NCI-H2171 (cell line): ENCODE measurements at places on chromosomes 5 and 9.

- DNase-seq: no peak
These were observed 142.4 kb downstream of the YIPF5 start for GRCh38 chr5:144028058-144028457.

DNA sequence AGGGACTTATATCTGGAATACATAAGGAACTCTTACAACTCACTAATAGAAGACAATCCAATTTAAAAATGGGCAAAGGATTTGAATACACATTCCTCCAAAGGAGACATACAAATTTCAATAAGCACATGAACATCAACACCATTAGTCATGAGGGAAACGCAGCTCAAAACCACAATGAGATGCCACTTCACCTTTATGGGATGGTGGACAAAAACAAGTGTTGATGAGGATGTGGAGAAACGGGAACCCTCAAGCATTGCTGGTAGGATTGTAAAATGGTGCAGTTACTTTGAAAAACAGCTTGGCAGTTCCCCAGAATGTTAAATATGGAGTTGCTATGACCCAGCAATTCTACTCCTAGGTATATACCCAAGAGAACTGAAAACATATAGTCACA is 72.7 kb upstream of the IER5L start:
- no peak for DNase-seq

DNA sequence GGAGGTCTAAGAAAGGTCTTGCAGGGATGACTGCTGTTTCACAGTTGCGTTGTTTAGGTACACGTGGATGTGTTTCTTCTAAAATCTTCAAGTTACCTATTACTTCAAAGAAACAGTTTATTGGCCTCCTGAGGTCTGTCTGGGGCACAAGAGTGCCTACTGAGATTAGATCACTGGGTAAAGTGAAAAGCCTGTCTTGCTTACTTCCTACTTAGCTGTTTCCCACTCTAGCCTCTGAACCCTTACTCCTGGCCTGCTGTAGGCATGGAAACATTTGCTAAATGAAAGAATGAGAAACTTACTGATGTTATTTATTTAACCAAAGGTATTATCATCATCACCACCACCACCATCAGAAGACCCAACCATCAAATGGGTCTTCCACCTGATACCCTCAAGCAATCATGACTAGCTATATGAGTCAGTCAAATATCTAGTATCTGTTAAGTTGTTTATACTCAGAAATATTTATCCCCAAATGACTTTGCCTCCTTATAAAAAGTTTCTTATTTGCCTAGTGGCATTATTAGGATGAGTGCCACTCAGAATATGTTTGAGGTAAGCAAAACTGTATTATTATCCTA is 92.5 kb downstream of the ELAVL2 start:
- no peak for DNase-seq

DNA sequence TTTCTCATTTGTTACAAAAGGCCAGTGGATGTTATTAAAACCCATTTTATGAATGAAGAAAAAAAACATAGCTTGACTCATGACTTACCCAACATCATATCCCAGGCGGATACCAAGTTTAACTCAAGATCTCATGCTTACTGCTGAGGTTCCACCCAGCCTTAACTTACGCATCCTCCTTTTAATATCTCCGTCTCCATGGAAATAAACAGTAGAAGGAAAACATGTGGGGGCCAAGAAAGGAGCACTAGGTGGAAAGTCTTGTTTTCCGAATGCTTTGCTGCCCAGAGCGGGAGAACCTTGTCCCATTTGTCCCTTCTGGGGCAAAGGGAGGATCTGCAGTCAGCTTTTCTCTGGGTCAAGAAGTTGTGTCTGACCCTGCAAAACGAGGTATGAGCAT is 44.1 kb downstream of the ANGPTL2 start:
- no peak for DNase-seq

DNA sequence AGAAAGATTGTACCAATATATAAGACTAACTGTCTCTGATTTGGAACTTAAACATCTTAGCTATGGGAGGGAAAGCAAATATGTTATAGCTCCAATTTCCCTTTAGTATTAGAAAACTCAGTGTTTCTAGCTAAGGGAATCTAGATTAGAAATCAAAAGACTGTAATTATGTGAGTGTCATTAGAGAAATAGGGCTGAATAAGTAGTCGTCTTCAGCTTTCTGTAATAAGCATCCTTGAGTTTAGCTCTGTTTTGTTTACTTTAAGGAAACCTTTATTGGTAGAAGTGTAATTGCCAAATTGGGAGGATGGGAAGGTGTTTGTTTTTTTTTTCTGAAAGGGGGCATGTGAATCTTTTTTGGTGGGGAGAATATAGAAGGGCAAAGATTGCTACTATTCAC is 5.2 kb downstream of the DMXL1 start:
- no peak for DNase-seq

GRCh38 chr9:99414321-99414720 is 192.2 kb downstream of the SEC61B start:
- DNase-seq: no peak

DNA sequence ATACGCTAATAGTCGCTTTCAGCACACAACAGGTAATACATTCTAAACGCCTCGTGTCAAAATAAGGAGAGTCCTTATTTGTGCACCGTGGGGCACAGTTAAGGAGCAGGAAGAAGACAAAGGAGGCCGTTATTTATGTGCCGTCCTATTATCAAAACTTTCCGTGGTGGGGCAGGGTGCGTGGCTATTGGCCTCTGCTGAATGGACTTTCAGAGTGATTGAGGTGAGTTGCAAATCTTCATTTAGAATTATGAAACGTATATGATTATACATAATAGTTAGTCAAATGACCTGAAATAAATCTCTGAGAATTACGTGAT is 833 bp downstream of the C5orf24 start:
- DNase-seq: no peak

DNA sequence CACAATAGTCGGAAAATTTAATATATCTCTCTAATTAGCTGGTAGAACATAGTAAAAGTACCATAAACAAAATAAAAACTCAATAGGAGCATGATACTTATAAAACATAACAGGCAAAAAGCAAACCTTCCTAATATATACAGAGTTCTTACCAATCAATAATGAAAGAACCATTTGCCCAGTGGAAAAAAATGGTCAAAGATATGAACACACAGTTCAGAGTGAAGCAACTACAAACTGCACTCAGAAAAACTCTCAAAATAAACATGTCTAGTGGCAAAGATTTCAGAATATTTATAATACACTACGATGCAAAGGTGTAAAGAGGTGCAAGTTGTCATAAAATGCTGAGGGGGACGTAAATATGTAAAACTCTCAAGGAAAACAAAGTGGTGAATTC is 576.2 kb upstream of the CTNND2 start:
- DNase-seq: no peak

GRCh38 chr5:153619771-153620170 is 129.3 kb downstream of the GRIA1 start:
- no peak for DNase-seq

- no peak for DNase-seq
These were observed 193.7 kb downstream of the MAPKAP1 start for GRCh38 chr9:125513303-125513667.

DNA sequence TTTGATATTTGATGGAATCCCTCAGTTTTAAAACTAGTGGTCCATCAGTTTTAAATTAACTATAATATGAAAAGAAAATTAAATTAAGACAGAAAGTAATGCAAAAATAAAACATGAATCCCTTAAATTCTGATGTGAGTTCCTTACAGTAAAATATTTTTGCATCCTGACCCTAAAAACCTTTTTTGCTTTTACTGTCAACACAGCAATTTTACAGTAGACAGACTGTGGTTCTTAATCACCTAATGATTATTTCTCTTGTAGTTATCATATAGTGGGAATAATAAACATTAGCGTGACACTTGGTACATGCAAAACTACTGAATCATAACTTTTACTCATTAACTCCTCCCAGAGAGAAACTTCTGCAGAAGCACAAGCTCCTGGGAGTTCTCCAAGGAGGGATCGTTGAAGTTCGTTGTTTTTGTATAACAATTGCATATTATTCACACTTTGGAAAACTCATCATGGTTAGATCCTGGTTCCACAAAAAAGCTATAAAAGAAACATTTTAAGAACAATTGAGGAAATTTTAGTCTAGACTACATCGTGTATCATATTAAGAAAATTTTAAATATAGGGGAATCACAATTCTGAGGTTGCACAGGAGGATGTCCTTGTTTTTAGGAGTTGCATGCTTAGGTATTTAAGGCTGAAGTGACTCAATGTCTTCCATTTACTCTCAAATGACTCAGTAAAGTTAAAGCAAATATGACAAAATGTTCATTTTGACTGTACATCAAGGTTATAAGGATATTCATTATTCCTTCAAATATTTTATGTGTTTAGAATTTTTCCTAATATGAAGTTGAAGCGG is 88.2 kb upstream of the NIPAL4 start:
- DNase-seq: no peak

- DNase-seq: no peak
These were observed 852.2 kb downstream of the EFNA5 start for GRCh38 chr5:106818552-106818951.

GRCh38 chr5:172881691-172882370 is 47.8 kb downstream of the ERGIC1 start:
- DNase-seq: no peak

DNA sequence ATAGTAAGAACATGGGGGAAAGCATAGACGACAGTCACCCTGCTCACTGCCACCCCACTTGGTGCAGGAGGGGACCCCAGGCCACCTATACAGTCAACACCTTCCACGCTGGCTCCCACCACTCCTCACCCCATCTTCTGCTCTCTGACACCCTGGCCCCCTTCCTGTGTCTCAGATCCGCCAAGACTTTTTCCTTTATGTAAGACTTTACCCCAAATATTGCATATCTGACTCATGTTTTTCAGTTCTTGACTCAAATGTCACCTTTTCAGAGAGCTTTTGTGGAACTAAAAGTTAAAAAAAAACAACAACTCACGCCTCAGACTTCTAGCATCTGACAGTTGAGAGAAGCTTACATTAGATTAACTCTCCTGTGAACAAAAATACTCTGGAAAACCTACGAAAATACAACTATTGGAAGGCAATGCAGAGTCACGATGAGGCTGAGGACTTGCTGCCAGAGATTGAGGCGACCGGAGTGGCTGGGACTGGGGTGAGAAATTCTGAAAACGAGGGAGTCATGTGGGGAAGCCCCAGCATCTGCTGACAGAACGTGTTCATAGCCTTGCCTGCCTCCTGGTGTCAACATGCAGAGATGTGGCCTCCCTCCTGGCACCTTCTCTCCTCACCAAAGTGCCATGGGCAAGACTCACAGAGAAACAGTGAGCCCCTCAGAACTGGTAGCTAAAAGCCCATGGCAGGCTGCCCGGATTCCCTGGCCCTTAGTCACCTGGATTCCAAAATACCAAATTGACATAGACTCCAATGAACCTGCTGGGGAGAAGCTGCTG is 22.4 kb upstream of the FCN2 start:
- DNase-seq: no peak

DNA sequence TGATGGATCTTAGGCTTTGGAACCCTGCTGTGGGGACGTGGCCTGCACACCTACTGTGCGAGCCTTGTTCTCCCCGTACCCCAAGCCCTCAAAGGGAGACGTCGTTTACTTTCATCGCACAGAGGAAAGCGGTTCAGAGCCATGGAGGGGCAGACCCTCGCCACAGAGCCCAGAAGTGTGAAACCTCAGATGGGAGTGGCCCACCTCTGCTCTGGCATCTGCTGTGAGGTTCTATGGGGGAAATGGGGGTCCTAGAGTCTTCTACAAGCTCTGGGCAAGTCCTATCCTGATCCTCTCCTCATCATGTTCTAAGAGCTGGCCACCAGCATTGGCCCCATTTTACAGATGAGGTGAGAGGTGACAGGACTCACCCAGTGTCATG is 3.7 kb upstream of the RNF44 start:
- no peak for DNase-seq

DNA sequence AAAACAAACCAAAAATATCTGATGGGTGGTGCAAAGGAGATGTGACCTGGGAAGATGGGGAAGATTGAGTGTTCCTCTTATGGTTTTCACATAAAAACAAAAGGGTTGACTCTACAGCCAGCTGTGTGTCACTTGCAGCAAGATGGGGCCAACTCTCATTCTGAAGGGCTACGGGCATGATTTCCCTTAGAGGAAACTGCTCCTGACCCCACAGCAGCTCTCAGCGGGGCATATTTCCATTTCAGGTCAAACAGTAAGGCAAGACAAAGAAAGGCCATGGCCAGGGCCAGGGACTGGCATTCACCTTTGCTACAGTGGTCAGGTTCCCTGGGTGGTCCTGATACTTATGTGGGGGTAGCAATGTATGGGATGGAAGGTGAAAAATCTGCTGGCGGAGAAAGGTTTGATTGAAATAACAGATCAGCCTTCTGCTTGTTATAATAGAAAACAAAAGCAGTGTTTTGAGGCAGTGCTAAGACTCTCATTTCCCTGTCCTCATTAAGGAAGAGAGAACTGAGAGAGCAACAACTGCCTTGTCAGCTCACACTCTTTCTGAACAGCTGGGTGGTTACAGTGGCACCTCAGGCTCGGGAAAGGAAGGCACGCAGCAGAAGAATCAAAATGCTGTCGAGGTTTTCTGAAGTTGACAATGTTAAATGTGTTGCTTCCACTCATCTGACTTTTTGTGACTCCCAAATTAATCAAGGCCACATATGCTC is 120.7 kb upstream of the PCA3 start:
- no peak for DNase-seq

DNA sequence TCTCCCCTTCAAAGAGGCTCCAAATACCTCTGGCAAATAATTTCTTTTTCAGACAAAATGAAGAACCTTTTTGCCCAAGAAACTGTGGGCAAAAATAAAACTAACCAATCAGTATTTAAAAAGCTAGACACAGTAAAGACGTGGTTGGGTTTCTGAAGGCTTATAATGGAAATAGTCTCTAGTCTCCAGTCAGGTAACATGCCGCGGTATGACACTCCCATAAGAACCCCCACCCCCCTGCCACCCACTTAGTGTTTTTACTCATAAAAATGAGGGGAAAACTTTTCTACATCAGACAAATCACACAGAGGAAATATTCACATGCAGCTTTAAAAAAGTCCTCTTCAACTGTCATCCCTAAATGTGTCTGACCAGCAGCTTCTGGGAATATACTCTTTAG is 105.3 kb downstream of the THBS4 start:
- no peak for DNase-seq

GRCh38 chr9:136052991-136053756 is 41.9 kb downstream of the NACC2 start:
- peak; percentile 17 for DNase-seq

- no peak for DNase-seq
These were observed 24.4 kb upstream of the C5orf46 start for GRCh38 chr5:147930769-147931168.

GRCh38 chr9:121670431-121670830 is 19.0 kb downstream of the DAB2IP start:
- DNase-seq: no peak
